ENCODE measurements at places on chromosomes 12 and 14.

GRCh38 chr14:90568405-90568804 lies 171.6 kb downstream of the CALM1 start:
- DNase-seq = no peak

DNA sequence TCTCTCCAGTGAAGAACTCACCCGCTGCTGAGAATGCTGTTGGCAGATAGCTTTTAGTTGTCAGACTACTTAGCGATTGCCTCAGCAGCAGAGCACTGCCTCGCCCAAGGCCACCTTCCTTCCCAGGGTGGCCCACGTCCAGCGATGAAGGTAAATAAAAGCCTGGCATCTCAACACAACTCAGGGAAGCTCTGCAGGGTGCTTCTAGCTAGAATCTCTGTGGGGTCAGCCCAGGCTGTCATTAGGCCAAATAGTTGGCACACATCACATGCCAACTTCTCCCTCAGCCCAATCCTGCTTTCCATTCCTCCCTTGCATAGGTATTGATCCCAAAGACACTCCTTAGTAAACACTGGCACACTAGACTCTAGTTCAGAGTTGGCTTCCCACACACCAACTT lies 368.1 kb upstream of the TMTC1 start:
- DNase-seq = no peak

- DNase-seq = no peak
Measured at GRCh38 chr12:71566655-71567054, 97.0 kb downstream of the ZFC3H1 start.

- DNase-seq = no peak
Measured at GRCh38 chr12:112869091-112869490, 37.7 kb upstream of the OAS1 start.

- DNase-seq = no peak
Measured at GRCh38 chr12:85155791-85156190, 119.6 kb downstream of the LRRIQ1 start.

DNA sequence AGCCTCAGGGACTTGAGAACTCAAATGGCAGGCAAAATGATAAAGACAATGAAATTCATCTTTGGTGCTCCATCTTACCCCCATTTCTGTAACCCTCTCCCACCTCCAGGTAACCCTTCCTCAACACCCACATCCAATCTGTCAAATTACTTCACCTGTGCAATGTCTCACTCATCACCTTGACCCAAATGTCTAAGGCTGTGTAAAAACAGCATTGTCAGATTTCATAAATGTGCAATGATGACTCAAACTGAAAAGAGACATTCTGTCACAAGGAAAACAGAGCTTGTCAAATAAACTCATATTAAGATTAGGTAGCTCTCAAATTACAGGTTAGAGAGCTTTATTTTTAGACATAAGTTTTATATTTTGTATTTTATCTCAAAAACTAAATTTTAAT lies 19.9 kb upstream of the COCH start:
- no peak for DNase-seq

DNA sequence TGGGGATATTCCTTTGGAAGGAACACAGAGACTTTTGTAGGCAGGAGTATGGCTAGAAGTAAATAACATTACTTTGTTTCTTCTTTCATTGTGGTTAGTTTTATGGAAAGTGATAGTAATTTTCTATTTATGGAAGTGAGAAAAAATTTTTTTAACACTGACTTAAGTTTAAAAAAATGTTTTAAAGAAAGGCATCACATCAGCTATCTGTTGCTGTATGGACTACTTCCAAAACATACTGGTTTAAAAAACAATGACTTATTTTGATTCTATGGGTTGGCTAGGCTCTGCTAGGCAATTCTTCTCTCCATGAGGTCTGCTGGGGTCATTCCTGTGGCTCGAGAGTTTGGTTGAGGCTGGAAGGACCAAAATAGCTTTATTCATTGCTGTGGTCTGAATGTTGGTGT lies 31.7 kb upstream of the SLC38A2 start:
- no peak for DNase-seq

DNA sequence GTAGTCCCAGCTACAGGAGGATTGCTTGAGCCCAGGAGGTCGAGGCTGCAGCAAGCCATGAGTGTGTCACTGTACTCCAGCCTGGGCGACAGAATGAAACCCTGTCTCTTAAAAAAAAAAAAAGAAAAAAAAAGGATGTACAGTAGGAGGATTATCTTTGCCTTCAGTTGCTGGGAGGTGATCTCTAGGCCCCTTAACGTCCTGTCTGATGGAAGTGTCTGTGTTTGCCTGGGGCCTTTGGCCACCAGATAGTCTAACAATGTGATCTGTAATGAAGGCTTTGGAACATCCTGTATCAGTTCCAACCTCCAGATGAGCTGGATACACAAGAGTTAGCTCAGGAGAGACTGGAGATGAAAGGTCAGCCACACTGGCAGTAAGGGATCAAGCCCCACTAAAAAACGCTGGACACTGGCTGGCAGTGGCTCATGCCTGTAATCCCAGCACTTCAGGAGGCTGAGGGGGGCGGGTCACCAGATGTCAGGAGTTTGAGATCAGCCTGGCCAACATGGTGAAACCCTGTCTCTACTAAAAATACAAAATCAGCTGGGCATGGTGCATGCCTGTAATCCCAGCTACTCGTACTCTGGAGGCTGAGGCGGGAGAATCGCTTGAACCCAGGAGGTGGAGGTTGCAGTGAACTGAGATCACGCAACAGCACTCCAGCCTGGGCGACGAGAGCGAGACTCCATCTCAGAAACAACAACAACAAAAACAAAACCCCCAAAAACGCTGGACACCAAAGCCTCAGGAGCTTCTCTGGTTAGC lies 19.0 kb upstream of the HNF1A start:
- DNase-seq = no peak

- no peak for DNase-seq
Measured at GRCh38 chr14:103686831-103687485, 28.3 kb downstream of the XRCC3 start.

- DNase-seq = peak; percentile 8
Measured at GRCh38 chr12:66860752-66861750, 182.2 kb upstream of the GRIP1 start.

DNA sequence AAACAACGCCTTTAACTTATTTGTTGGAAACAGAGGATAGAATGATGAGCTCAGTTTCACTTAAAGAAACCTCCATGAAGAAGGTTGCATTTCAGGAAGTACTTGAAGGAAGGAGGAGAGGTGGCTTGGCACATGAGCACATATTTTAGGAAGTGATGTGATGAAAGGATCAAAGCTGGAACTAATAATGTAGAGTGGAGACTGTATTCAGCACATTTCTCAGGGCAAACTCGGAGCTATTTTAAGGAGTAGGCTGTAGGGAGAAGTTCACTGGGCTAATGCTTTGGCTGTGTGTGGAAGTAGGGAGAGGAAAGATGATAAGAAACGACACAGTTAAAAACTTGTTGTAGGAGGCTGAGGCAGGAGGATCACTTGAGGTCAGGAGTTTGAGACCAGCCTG lies 272.8 kb downstream of the AKAP6 start:
- no peak for DNase-seq

- DNase-seq = no peak
Measured at GRCh38 chr12:53208435-53208834, 1.4 kb upstream of the ITGB7 start.

DNA sequence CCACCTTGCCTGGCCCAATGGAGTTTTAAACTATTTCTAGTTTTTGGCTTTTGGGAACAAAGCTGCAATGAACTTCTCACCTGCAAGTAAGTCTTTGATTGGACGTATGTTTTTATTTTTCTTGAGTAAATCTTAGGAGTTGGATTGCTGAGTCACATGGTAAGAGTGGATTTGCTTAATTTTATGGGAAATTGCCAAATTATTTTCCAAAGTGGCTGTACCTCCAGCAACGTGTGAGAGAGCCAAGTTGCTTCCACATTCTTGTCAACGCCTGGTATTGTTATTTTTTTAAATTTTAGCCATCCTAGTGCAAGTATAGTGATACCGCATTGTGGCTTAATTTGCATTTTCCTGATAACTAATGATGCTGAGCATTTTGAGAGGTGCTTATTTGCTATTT lies 136.6 kb downstream of the LMNTD1 start:
- no peak for DNase-seq

DNA sequence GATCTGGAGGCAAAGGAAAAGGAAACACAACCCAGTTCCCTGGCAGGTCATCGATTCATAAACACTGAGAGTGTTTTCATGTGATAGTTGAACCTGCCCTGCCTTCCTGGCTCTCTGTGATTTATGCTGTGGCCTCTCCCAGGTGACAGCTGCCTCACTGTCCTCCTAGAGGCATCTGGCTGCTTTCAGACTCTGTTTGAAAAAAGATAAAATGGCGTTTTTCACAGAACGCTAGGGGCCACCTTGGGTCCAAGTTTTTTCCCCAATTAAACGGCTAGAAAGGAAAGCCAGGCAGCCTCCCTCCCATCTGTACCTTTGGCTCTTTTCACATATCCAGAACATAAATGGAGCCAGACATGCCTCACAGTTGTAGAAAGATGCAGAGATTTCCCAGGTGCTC lies 252.6 kb upstream of the CCDC196 start:
- DNase-seq = no peak

- DNase-seq = no peak
Measured at GRCh38 chr12:130804216-130804615, 34.8 kb downstream of the STX2 start.

DNA sequence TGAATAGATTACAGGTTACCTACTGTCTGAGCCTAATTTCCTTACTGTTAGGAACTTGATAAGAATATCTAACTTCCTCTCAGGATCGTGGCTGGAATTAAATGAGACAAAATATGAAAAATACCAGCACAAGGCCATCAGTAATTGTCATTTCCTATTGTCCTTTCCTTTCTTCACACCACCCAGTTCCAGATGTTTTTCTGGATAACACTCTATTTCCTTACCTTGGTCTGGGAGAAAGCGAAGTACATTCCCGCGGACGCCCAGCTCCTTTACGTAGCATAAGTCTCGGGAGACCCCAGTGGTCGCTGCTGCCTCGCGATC lies 376 bp downstream of the GDF3 start:
- DNase-seq = no peak

GRCh38 chr14:90674716-90675115 lies 141.5 kb downstream of the TTC7B start:
- no peak for DNase-seq

DNA sequence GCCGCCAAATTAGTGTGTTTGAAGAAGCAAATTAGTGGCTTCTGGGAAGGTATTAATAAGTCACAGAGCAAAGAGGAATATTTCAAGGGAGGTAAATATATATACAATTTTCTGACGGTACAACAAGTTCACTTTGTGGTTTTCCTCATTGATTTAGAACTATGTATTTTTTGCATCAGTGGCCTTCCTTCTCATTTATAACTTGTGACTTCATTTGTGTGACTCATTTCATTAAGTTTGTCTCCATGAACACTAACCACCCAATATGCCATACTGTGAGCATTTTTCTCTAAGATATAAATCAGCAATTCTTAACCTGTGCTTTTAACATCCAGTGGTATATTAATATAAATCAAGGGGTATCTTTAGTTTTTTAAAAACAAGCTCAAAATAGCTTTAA lies 29.3 kb upstream of the ARHGAP5 start:
- no peak for DNase-seq

DNA sequence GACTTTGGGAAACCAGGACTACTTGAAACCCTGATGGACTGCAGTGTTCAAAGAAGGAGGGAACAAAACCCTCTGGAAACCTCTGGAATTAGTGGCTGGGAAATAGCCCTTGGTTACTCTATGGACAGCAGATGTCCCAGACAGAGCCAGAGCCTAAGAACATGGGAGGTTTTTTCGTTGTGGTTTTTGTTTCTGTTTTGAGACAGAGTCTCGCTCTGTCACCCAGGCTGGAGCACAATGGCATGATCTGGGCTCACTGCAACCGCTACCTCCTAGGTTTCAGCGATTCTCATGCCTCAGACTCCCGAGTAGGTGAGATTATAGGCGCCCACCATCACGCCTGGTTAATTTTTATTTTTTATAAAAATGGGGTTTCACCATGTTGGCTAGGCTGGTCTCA lies 1378.7 kb downstream of the AACS start:
- DNase-seq = no peak

GRCh38 chr14:58629281-58629680 lies 8.5 kb upstream of the DACT1 start:
- no peak for DNase-seq

DNA sequence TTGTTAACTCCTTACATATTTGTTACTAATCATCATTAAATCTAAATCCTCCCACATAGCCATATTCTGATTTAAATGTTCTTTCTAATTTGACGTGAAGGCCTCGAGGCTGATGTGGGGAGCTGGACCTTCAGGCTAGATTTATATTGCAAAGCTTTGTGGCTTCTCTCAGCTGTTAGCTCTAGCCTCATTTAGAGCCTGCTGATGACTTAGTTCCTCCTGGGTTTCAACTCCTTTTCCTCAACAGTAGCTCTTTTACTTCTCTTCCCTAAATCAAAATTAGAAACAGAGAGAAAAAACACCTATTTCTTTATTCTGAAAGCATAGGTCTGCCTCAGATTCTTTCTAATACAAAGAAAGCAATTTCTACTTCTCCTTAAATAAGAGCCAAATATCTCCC lies 477.5 kb upstream of the CCDC196 start:
- DNase-seq = no peak

GRCh38 chr12:97118796-97119375 lies 211.8 kb downstream of the NEDD1 start:
- no peak for DNase-seq

GRCh38 chr14:76212242-76212641 lies 60.5 kb downstream of the GPATCH2L start:
- no peak for DNase-seq

- no peak for DNase-seq
Measured at GRCh38 chr14:33343016-33343415, 404.3 kb downstream of the NPAS3 start.

GRCh38 chr14:87990682-87991081 lies 2.3 kb downstream of the GALC start:
- DNase-seq = no peak

- no peak for DNase-seq
Measured at GRCh38 chr12:80056232-80056631, 43.1 kb upstream of the OTOGL start.

DNA sequence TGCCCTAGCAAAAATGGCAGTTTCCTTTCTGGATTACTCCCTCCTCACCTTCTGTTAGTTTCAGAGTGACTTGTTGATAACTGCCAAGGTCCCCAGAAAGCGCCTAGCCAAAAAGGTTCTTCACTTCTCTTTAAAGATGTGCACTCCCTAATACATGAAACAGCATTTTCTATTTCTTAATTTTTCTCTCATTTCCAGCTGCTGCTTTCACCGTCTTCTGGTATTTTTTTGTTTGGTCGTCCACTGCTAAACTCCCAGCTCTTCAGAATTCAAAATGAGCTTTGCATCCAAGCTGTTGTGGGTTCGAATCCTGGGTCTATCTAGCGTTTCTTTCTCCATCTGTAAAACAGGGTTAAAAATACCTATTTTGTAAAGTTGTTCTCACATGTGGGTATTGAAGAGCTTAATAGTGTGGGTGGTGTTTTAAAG lies 397 bp upstream of the BORCS5 start:
- DNase-seq = no peak

DNA sequence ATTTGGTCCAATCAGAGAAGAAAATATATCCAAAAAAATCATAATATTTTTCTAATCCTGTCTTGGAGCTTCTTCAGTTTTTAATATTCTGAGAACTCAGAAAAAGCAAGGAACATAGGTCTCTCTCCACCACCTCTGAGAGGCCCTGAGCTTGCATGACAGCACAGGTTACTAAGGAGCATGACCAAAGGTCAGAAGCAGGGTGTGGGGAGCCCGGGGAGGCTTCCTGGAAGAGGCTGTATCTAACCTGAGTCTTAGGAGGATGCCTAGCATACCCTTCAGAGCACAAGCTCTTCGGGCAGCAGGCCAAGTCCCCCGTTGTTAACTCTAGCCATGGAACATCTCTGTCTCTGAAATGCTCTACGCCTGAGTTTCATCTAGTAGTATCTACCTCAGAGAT lies 15.7 kb upstream of the STON2 start:
- no peak for DNase-seq
